ENCODE measurements at places on chromosomes 16 and 17. TPM values are rescaled to one million over a fixed set of nuclear protein-coding genes. Genes with fewer than 3 reads are reported as not detected.

- H3K27me3 ChIP-seq: no peaks in the 10 kb centered on the region
- no peak for DNase-seq
- H3K4me3 ChIP-seq: no peak overlapping the region
- H3K36me3 ChIP-seq: 0 out of 2 replicates have a peak, but pooled peaks cover 4% of the 10 kb centered on the region
Measured at GRCh38 chr17:21299981-21300600, 15.6 kb downstream of the MAP2K3 start.

GRCh38 chr17:14318109-14318917, 17.4 kb downstream of the HS3ST3B1 start:
- no peak for DNase-seq
- peaks cover 57% of the 10 kb centered on the region for H3K4me1 ChIP-seq
- no peak overlapping the region for H3K27ac ChIP-seq
- peaks cover 10% of the 10 kb centered on the region for H3K27me3 ChIP-seq
- no peak overlapping the region for H3K4me3 ChIP-seq

Gene SPATA22
- not detected for total RNA-seq

GRCh38 chr16:80803339-80804055, 901 bp downstream of the CDYL2 start:
- H3K4me1 ChIP-seq: no peaks in the 10 kb centered on the region
- H3K36me3 ChIP-seq: no peaks in the 10 kb centered on the region
- no peak overlapping the region for H3K27ac ChIP-seq

DNA sequence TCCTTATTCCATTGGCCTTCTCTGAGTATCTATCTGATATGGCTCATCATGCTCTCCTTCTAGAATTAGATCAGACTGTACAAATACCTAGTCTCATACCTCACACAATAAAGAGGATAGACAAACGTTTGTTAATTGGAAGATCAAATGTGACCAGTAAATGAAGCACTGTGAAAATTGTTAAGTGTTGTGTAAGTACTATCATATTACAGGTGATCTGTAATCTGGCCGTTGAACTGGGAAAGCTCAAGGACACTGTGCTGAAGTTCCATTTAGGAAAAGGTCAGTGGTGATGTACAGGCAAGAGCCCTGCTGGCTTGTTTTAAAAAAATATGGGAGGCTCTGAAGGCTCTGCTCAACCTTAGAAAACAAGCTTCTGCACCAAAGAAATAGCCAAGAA, 38.5 kb upstream of the CORO6 start:
- H3K27me3 ChIP-seq: no peaks in the 10 kb centered on the region
- H3K4me1 ChIP-seq: peaks cover 3% of the 10 kb centered on the region
- H3K27ac ChIP-seq: no peak overlapping the region
- no peak for DNase-seq

GRCh38 chr17:77379832-77380231, 239.1 kb downstream of the SEC14L1 start:
- H3K27ac ChIP-seq: no peak overlapping the region
- no peaks in the 10 kb centered on the region for H3K27me3 ChIP-seq
- DNase-seq: no peak
- H3K4me1 ChIP-seq: peaks cover 64% of the 10 kb centered on the region

GRCh38 chr16:89277641-89278341, 60.3 kb downstream of the ZNF778 start:
- H3K27me3 ChIP-seq: no peaks in the 10 kb centered on the region
- peaks cover 8% of the 10 kb centered on the region for H3K36me3 ChIP-seq
- no peak for DNase-seq
- H3K4me3 ChIP-seq: no peak overlapping the region
- H3K4me1 ChIP-seq: no peaks in the 10 kb centered on the region
- no peak overlapping the region for H3K27ac ChIP-seq

GRCh38 chr16:65763640-65764305, 602.7 kb upstream of the CDH5 start:
- H3K27me3 ChIP-seq: no peaks in the 10 kb centered on the region
- no peaks in the 10 kb centered on the region for H3K36me3 ChIP-seq
- no peak overlapping the region for H3K27ac ChIP-seq
- DNase-seq: no peak
- H3K4me3 ChIP-seq: no peak overlapping the region

Gene TAC4
- not detected for total RNA-seq

DNA sequence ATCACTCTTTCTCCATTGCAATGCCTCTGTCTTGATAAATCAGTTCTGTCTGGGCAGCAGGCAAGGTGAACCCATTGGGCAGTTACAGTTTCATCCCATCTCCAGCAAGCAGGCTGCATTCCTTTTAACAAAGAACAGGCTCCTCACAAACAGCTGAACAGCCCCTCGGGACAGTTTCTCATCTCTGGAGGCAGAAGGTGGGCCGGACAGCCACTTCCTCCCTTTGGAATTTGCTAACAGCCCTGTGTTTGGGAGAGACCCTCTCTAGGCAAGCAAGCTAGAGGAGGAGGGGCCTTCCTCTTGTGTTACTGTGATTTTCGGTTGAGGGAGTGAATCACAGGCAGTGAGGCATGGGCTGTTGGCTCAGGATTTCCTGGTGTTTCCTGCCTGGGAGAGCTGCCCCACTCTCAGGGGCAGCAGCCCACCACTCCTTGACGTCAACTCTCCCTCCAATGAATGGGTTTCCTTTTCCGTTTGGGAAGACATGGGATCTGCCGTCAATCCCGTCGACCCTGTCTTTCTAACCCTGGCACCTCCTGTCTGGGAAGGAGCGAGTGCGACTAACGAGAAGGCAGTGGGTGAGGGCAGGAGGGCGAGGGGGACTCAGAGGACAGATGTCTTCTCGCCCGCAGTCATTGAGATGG, 3.7 kb upstream of the PGS1 start:
- H3K36me3 ChIP-seq: no peaks in the 10 kb centered on the region
- peaks cover 53% of the 10 kb centered on the region for H3K4me1 ChIP-seq
- no peaks in the 10 kb centered on the region for H3K27me3 ChIP-seq
- peak; percentile 84 for DNase-seq
- H3K4me3 ChIP-seq: 0 out of 2 replicates have a peak overlapping the region, but pooled peaks have one; percentile 24
- peak overlapping the region; percentile 84 for H3K27ac ChIP-seq

Gene UMOD
- total RNA-seq: not detected

Gene LITAF
- 139 TPM for total RNA-seq

All from GM23338 (cell line).